ENCODE measurements at places on chromosomes 11 and 22. TPM values are rescaled to one million over a fixed set of nuclear protein-coding genes. Genes with fewer than 3 reads are reported as not detected.

The ST3GAL4 gene
- 7.6 TPM for total RNA-seq

The SHISAL1 gene
- not detected for total RNA-seq

The KCNA4 gene
- total RNA-seq = not detected

The RAB39A gene
- 0.15 TPM for total RNA-seq

The CNIH2 gene
- total RNA-seq = 2.5 TPM

The C11orf86 gene
- not detected for total RNA-seq

The DDI1 gene
- not detected for total RNA-seq

DNA sequence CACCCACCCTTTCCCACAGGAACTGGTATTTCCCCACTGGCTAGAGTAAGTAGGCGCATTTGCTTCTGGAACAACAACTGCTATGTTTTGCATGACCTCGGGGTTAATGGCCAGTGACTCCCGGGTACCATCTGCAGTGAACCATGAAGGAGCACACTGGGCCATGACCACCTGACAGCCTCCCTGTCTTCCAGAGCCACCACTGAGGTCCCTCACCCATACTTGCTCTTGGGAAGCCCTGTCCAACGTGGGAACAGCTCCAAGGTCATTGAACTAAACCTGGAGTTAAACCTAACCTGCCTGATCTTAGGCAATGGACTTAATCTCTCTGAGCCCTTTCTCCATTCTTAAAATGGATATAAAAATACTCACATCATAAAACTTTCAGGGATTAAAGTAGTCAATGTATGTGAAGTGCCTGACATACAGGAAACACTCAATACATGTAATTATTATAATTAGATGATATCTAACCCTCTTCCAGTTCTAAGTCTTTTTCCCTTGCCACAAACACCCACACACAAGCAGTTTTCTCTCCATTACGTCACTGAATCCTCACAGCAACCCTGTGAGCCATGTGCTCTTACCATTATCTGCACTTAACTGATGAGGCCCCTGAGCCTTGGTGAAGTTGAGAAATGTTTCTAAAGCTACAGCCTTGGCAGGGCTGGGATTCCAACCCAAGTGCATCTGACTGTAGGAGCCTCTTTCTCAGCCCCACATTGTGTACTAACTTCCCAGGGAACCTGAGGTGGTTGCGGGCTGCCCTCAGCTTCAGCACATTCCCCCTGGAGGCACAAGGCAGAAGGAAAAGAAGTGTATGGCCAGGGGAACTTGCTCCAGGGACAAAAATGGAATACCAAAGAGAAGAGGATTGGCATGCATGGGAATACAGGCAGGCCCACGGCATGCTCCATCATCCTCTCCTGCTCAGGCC lies 74.5 kb upstream of the NCAM1 start:
- DNase-seq = no peak

- DNase-seq = no peak
Measured at GRCh38 chr11:117443266-117444186, 115.9 kb downstream of the CEP164 start.

GRCh38 chr11:108886660-108887009 lies 221.8 kb downstream of the DDX10 start:
- DNase-seq = no peak

GRCh38 chr11:44950031-44950624 lies 555 bp downstream of the TP53I11 start:
- no peak for DNase-seq

GRCh38 chr11:8690374-8691342 lies 8.1 kb downstream of the RPL27A start:
- DNase-seq = no peak

DNA sequence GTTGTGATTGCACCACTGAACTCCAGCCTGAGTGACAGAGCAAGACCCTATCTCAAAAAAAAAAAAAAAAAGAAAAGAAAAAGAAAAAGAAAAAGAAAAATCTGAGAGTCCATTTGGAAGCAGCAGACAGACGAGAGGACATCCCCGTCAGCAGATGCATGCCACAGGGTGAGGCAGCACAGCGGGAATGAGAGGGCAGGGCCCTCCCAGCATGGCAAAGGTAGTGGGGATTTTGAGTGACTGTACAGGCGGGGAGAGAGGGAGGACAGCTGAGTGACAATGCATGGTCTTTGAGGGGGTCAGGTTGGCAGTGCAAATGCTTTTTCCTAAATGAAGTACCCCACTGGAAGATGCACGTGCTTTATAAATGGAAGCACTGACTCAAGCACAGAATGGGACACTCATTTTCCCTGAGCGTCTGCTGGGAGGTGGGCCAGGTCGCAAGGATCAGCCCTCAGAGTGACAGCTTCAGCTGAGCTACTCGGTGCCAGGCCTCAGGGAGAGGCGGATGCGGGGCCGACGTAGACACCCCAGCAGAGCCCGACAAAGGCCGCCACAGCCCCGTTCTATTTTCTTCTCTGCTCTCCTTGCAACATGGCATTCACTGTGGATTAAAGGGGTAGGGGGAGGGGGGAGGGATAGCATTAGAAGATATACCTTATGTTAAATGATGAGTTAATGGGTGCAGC lies 113.5 kb downstream of the SHANK2 start:
- DNase-seq = no peak

Measured in activated CD4-positive, alpha-beta T cell treated with anti-CD3 and anti-CD28 coated beads, Interleukin-2, amount 10 ng/mL, durations not matched to agents 7 days and 5 days (primary cell).